ENCODE measurements at places on chromosomes 1 and 21.

GRCh38 chr1:160251011-160251410, 11.3 kb downstream of the DCAF8 start:
- H3K4me3 ChIP-seq = no peak overlapping the region
- no peak overlapping the region for H3K27ac ChIP-seq
- peaks cover 3% of the 10 kb centered on the region for H3K4me1 ChIP-seq
- H3K36me3 ChIP-seq = peaks cover 16% of the 10 kb centered on the region
- H3K27me3 ChIP-seq = no peaks in the 10 kb centered on the region

- no peak overlapping the region for H3K4me3 ChIP-seq
- no peaks in the 10 kb centered on the region for H3K27me3 ChIP-seq
- DNase-seq = no peak
- peaks cover 57% of the 10 kb centered on the region for H3K4me1 ChIP-seq
These were observed 7.4 kb downstream of the HDAC1 start for GRCh38 chr1:32299327-32299726.

DNA sequence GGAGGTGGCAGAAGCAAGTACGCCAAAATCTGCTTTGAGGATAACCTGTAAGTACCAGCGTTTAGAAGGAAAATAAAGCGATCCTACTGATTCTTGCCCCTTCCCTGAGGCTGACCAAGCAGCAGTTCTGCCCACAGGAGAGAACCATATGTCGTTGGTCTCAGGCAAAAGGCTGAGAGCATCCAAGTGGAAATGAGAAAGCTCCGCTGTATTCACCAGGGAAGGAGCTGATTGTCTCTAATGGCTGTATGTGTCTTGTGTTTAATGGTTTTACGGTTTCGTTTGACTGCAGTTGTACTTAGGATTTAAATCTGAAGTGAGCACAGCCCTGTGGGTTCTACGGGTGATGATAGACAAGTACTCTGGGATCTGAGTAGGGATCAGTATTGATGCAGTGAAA, 21.9 kb downstream of the FAM3B start:
- no peaks in the 10 kb centered on the region for H3K4me1 ChIP-seq
- H3K36me3 ChIP-seq = peaks cover 2% of the 10 kb centered on the region
- peaks cover 27% of the 10 kb centered on the region for H3K27me3 ChIP-seq
- no peak overlapping the region for H3K4me3 ChIP-seq

- no peak overlapping the region for H3K27ac ChIP-seq
- no peaks in the 10 kb centered on the region for H3K27me3 ChIP-seq
- H3K4me3 ChIP-seq = no peak overlapping the region
- H3K36me3 ChIP-seq = peaks cover 13% of the 10 kb centered on the region
These were observed 117.7 kb downstream of the NRDC start for GRCh38 chr1:51760872-51761271.

- peaks cover 35% of the 10 kb centered on the region for H3K27me3 ChIP-seq
- peak overlapping the region; percentile 28 for H3K4me3 ChIP-seq
- H3K27ac ChIP-seq = no peak overlapping the region
- no peaks in the 10 kb centered on the region for H3K36me3 ChIP-seq
These were observed 501 bp upstream of the DNAJC6 start for GRCh38 chr1:65308781-65309303.

Measured in activated naive CD4-positive, alpha-beta T cell treated with anti-CD3 and anti-CD28 coated beads, Interleukin-2, amount 10 ng/mL, durations not matched to agents 7 days and 5 days (primary cell).